Ovary (tissue), 10 donors: ENCODE measurements at places on chromosomes 1 and 21. TPM values are rescaled to one million over a fixed set of nuclear protein-coding genes. Genes with fewer than 3 reads are reported as not detected.

Gene KDF1
- not detected for total RNA-seq

Gene ACKR1
- total RNA-seq = 14.2 TPM

Gene CA6
- total RNA-seq = not detected

Gene SHISA4
- total RNA-seq = 25.3 TPM

Gene SPRR2F
- 33.1 TPM for total RNA-seq

Gene TNFRSF8
- total RNA-seq = 0.25 TPM

Gene GBP4
- total RNA-seq = 17.2 TPM

Gene CD247
- 0.34 TPM for total RNA-seq

Gene CLCA4
- total RNA-seq = not detected

Gene RIPK4
- 2.0 TPM for total RNA-seq

Gene PLEKHA6
- 9.7 TPM for total RNA-seq

Gene LY9
- total RNA-seq = 0.48 TPM

Gene ADAMTS4
- 103 TPM for total RNA-seq

Gene OR2T2
- not detected for total RNA-seq

Gene SLAMF6
- total RNA-seq = 0.47 TPM

Gene S100A8
- total RNA-seq = 60.5 TPM

Gene LAMTOR2
- 20.1 TPM for total RNA-seq

Gene CREB3L4
- 12.9 TPM for total RNA-seq

Gene YBX1
- 251 TPM for total RNA-seq

Gene MATN1
- total RNA-seq = 0.51 TPM

Gene ZNF593OS
- total RNA-seq = not detected

Gene TMIGD3
- not detected for total RNA-seq

Gene DTL
- 0.13 TPM for total RNA-seq

Gene S100A16
- 40.7 TPM for total RNA-seq

Gene RIMKLA
- 0.02 TPM for total RNA-seq

Gene F3
- total RNA-seq = 230 TPM

Gene FNDC5
- 15.2 TPM for total RNA-seq

Gene S100A13
- total RNA-seq = 103 TPM

Gene SLC66A1
- 15.2 TPM for total RNA-seq

Gene LCE2B
- not detected for total RNA-seq

Gene LCE2A
- not detected for total RNA-seq

Gene GPR89B
- 11.2 TPM for total RNA-seq

Gene RIPPLY3
- not detected for total RNA-seq

Gene CDC42BPA
- 34.8 TPM for total RNA-seq

Gene RGS13
- 0.12 TPM for total RNA-seq

Gene NLRP3
- 1.7 TPM for total RNA-seq

Gene PRAMEF20
- total RNA-seq = not detected

Gene NDC1
- 8.1 TPM for total RNA-seq

Gene MYBPH
- total RNA-seq = not detected

Gene VASH2
- 0.83 TPM for total RNA-seq

Gene PRCC
- total RNA-seq = 52.4 TPM

Gene LRP8
- 10.6 TPM for total RNA-seq

Gene SELL
- 2.0 TPM for total RNA-seq

Gene POU3F1
- 0.15 TPM for total RNA-seq

Gene SLC22A15
- total RNA-seq = 3.8 TPM

Gene DNAJC28
- 1.3 TPM for total RNA-seq

Gene TLCD4
- 6.2 TPM for total RNA-seq

Gene TTF2
- total RNA-seq = 13.9 TPM

Gene RNF186
- total RNA-seq = 0.36 TPM

Gene C1orf185
- total RNA-seq = not detected

Gene GPX7
- 10.3 TPM for total RNA-seq

Gene TPTE
- total RNA-seq = not detected

Gene SDC3
- total RNA-seq = 31.0 TPM

Gene ALDH9A1
- total RNA-seq = 64.2 TPM

Gene TCHHL1
- total RNA-seq = not detected
